Bronchial epithelial cell (primary cell): ENCODE measurements at places on chromosomes 6 and 20.
A peak's percentile ranks its signal among the peaks of the same experiment; 100 is the strongest.

DNA sequence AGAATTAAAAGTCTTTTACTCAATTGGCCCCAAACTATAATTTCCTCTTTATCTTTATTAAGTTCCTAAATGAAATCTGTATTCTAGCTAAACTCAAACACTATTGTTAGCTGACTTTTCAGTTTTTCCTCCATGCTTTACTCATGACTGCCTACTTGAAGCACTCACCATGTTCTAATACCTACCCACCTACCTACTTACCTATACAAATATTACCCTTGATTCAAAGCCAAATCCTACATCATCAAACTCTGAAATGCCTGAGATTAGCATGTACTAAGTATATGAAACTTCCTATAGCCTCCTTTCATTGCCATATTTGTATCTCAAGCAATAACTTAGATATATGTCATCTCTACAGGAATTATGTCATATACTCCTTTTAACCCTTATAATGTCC, 259.7 kb downstream of the HDGFL1 start:
- DNase-seq, result peak; percentile 95

DNA sequence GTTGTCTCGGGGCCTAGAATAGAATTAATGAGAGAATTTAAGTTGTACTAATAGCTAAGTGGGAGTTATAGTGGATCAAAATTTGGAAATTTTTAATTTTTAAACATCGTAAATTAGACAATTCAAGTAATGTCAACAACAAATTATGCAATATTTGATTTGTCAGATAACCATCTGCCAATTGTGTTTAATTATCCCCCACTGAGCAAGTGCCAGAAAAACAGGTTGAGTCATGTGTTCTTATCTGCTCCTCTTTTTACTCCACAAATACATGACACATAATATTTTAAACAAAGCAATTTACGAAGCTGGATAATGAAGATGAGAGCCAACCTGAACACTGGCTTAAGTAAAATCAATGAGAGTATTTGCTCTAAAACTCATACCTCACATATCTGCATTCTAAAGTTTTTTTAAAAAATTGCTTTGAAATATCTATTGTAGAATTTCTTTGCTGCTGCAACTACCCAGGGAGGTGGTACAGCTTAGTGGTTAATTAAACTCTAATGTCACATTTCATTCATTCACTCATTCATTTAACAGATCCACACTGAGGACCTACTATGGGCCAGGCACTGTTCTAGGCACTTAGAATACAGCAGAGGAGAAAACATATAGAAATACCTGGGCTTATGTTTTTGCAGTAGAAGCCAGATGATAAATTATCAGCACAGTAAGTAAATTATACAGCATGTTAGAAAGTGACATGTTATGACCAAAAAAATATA, 57.1 kb upstream of the MAP7 start:
- peak; percentile 89 for DNase-seq

- no peak for DNase-seq
These were observed 136.8 kb upstream of the RPS6KA2 start for GRCh38 chr6:166763606-166764472.

DNA sequence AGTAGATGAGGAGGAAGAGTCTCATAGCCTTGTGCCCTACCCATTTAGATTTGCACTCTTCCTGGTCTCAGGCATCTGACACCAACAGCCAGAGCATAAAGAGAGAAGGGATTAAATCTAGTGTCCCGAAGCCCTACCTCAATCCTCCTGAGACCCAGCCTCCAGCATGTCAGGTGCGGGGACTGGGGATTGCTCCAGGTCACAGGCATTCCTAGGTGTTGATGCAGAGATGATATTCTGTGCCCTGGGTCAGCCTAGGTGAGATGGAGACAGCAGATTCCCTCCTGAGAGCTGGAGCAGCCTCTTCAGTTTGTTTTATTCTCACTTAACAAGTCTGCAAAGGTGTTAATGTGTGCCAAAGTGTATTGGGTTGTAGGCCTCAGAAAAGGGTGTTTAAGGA, 89.8 kb downstream of the ANKRD6 start:
- DNase-seq, result no peak

DNA sequence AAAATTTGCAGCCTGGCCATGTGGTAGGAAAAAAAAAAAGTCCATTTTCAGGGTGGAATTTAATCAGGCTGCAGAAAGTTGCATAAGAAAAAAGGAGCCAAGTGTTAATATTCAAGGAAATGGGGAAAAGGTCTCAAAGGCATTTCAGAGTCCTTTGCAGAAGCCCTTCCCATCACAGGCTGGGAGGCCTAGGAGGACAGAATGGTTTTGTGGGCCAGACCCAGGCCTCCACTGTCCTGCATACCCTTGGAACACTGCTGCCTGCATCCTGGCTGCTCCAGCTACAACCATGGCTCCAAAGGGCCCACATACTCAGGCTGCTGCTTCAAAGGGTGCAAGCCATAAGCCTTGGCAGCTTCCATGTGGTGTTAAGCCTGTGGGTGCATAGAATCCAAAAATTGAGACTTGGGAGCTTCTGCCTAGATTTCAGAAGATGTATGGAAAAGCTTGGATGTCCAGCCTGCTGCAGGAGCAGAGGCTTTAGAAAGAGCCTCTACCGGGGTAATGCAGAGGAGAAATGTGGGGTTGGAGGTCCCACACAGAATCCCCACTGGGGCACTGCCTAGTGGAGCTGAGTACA, 239.0 kb upstream of the STXBP5 start:
- no peak for DNase-seq

GRCh38 chr20:46695892-46696291, 6.6 kb upstream of the TP53RK start:
- no peak for DNase-seq

DNA sequence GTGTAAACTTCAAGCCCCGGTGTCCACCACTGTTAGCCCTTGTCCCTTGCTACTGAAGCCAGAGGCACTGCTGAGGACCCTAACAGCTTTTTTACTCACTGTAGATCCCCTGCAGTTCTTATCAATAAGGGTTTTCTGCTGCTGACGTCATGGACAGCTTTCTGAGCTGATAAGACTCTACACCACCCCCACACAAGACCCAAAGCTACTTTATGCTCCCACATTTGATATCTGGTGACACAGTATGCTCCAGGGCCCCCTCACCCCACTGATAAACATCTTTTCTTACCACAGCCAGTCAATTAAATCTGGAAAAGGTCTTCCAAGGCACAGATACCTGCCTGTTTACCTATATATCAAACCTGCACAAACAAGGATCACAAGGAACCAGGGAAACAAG, 65.3 kb downstream of the NUS1 start:
- DNase-seq, result no peak

DNA sequence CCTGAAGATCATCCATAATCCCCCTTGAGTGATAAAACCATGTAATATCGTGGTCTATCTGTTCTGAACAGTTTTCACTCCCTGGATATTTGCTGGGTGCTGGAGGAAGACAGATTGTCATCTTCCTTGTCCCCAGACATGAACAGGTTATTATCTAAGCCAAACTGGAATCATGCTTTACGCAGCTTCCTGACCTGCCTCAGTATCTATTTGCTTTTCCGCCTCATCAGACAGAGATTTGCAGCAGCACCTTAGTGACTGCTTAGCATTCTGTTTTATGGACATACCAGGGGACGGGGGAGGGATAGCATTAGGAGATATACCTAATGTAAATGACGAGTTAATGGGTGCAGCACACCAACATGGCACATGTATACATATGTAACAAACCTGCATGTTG, 124.6 kb downstream of the SLC23A2 start:
- no peak for DNase-seq

DNA sequence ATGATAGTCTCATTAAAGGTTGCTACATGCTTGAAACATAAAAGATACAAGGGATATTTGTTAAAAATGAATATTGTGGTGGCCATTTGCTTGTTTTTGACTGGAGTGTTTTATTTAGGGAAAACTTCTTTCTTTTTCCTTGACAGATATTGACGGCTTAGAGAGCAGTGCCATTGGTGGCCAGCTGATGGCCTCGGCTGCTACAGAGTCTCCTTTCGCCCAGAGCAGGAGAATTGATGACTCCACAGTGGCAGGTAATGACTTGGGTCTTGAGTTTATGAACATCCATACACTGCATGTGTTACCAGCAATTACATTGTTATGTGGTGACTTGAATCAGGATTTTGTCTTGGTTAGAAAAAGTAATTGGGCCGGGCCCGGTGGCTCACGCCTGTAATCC, 67.5 kb upstream of the PBOV1 start:
- DNase-seq, result no peak

DNA sequence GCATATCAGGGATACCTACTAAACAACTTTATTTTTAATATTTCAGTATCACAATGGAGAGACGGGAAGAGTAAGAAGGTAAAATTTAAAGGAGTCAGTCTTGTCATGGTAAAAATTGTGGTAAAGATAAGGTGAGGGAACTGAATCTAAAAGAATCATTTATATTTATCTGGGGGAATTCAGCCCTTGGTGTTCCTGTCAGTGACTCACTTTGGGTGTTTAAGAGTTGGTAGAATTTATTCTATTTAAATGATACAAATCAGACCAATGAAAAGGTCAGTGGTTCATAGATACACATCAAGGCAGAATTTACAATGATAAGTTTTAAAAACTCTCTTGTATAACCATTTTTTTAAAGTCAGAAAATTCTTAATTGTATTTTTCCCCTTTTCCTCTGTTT, 164.4 kb downstream of the CDKAL1 start:
- DNase-seq, result no peak

- peak; percentile 76 for DNase-seq
These were observed 19.0 kb downstream of the CEP85L start for GRCh38 chr6:118632359-118632758.

GRCh38 chr6:88562353-88563276, 396.5 kb upstream of the CNR1 start:
- DNase-seq, result no peak

DNA sequence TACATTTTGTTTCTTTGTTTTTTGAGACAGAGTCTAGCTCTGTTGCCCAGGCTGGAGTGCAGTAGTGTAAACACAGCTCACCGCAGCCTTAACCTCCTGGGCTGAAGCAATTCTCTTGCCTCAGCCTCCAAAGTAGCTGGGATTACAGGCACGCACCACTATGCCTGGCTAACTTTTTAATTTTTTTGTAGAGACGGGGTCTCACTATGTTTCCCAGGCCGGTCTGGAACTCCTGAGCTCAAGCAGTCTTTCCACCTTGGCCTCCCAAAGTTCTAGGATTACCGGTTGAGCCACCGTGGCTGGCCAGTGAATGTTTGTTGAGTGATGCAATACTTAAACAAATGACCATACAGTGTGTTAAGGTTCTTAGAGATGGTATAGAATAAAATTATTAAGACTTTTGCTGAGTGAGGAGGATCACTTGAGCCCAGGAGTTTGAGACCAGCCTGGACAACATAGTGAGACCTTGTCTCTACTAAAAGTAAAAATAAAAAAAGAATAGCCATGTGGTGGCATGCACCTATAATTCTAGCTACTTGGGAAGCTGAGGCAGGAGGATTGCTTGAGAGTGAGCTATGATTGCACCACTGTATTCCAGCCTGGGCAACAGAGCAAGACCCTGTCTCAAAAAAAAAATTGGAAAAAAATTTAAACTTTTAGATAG, 13.4 kb downstream of the CEP250 start:
- DNase-seq, result no peak

GRCh38 chr6:8238773-8239683, 136.7 kb upstream of the EEF1E1 start:
- no peak for DNase-seq

DNA sequence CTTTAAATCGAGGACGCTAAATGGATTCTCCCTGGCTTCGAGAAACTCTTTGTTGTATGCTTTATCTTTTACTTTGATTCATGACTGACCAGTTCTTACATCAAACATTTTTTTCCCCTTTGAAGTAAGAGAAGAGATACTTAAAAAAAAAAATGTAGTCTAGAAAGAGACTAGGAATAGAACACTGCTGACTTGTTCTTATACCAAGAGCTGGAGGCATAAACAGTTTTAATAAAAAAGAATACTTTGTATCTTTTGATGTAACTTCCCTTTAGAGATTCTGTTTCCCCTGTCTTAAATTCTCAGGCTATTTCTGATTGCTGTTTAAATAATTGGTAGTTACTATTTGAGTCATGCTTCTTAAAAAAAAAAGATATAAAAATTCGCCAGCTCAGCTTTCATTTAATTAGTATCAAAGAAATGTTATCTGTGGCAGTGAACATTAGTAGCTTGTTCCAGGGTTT, 4.8 kb downstream of the ASXL1 start:
- no peak for DNase-seq

DNA sequence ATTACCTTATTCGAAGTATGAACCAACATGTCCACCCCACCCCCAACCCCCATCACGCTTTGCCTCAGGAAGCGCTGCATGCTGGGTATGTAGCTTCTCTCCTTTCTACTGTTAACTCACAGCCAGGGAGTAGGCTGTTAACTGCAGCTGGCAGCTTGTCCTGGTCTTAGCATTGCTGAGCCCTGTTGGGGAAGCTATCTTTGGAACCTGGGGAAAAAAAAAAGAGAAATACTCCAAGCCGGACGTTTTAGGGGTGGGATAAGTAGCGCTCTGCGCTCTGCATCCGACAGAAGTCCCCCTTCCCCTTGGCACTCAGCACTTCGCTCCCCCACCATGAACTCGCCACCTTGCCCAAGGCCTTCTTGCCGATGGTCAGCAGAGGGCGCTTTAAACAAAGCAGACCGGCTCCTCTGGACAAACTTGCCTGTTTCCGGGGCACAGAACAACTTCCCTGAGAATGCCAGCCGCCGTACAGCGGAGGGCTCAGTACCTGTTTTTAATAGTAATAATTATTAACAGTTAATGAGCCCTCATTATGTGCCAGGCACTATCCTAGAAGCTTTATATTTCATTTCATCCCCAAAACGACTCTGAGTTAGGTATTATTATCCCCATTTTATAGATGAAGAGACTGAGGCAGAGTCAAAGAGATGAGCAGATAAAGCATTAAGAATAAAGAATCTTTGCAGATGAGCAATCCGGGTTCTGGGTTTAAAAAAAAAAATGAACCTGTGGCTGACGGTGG, 35.2 kb upstream of the MDFI start:
- peak; percentile 72 for DNase-seq

- no peak for DNase-seq
These were observed 150.7 kb downstream of the PDSS2 start for GRCh38 chr6:107308677-107309076.

DNA sequence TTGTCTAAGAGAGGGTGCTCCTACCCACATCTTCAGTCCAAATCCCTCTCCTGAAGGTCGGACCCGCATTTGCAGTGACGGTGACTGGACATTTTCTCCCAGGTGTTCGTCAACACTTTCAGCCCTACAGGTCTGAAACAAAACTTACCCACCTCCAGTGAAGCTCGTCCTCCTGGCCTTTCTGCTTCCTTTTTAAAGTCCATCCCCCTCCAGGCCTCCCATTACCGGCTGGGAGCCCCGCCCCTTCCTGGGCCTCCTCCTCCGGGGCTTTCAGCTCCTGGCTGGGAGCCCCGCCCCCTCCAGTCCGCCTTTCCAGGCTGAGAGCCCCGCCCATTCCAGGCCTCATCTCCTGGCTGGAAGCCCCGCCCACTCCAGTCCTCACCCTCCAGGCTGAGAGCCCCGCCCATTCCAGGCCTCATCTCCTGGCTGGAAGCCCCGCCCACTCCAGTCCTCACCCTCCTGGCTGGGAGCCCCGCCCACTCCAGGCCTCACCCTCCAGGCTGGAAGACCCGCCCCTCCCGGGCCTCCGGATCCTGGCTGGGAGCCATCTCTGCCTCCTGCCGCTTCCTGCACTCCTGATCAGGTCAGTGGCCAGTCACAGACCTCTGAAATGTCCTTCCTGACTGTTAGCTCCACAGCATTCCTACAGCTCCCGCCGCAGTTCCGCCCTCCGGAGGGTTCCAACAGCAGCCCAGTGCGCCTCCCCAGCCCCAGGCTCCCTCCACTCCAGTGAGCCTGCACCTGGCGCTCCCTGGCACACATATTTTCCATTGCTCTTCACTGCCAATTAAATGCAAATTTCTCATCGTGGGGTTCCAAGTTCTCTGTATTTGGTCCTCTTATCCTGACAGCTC, 98.5 kb downstream of the LY86 start:
- DNase-seq, result peak; percentile 79
